ENCODE measurements at places on chromosomes 2 and 18. TPM values are rescaled to one million over a fixed set of nuclear protein-coding genes. Genes with fewer than 3 reads are reported as not detected.

Gene ANO7
- 0.53 TPM for total RNA-seq

Gene ST3GAL5
- total RNA-seq, result 58.3 TPM

Gene IGFBP5
- total RNA-seq, result not detected

Gene CPSF3
- 49.7 TPM for total RNA-seq

Gene AQP12A
- total RNA-seq, result not detected

Gene PLEK
- 9.5 TPM for total RNA-seq

Gene CCDC85A
- not detected for total RNA-seq

Gene CNGA3
- not detected for total RNA-seq

Gene SERPINB13
- total RNA-seq, result not detected

Gene CHRND
- total RNA-seq, result not detected

Gene NYAP2
- not detected for total RNA-seq

Gene CABYR
- total RNA-seq, result 0.48 TPM

Gene NEUROD1
- total RNA-seq, result not detected

Gene CACNB4
- 0.30 TPM for total RNA-seq

Gene TMEM178A
- total RNA-seq, result 0.43 TPM

Gene KIAA2012
- total RNA-seq, result not detected

Gene DNAJC5G
- total RNA-seq, result not detected

Gene NOSTRIN
- not detected for total RNA-seq

Gene CTAGE1
- not detected for total RNA-seq

Gene MAL
- total RNA-seq, result 202 TPM

Gene G6PC2
- total RNA-seq, result not detected

Gene RNF152
- total RNA-seq, result not detected

Gene EIPR1
- 34.3 TPM for total RNA-seq

Gene MROH2A
- total RNA-seq, result not detected

Gene IL37
- total RNA-seq, result 0.33 TPM

Gene LRP2
- total RNA-seq, result 0.28 TPM
